Foreskin fibroblast (primary cell): ENCODE measurements at places on chromosomes 4 and X.

DNA sequence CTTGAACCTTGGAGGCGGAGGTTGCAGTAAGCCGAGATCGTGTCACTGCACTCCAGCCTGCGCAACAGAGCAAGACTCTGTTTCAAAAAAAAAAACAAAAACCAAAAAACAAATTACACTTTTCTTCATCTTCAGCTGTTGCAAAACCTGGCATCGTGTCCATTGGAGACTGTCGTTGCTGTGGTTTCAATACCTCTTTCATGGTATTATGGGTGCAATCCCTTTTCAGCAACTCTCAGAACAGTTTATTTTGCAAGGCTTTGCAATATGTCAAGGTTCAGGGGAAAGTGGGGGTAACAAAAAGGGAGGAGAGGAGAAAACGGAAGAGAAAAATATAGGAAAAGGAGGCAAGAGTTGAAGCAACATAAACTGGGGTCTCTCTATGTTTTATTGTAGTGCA is 40.8 kb downstream of the ARSD start:
- DNase-seq, result no peak

GRCh38 chr4:37970702-37971101 is 10.5 kb downstream of the PTTG2 start:
- DNase-seq, result peak; percentile 64

GRCh38 chr4:121788896-121789295 is 12.2 kb upstream of the EXOSC9 start:
- DNase-seq, result no peak

DNA sequence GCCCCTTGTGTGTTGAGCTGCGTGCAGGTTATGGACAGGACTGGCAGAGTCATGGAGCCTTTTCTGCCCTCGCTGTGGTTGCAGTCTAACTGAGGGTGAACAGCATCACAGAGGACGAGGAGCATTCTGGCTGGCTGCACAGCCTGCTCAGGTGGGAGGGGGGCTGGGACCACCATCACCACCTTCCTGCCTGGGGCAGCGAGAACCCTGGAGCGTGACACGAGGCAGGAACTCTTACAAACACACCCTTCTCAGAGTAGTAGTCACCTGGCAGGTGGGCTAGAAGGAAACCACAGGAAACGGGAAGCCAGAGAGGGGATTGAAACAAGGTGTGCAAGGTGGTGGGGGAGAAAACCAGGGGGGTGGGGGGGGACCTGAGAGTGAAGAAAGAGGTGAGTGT is 25.6 kb downstream of the TKTL1 start:
- DNase-seq, result no peak

DNA sequence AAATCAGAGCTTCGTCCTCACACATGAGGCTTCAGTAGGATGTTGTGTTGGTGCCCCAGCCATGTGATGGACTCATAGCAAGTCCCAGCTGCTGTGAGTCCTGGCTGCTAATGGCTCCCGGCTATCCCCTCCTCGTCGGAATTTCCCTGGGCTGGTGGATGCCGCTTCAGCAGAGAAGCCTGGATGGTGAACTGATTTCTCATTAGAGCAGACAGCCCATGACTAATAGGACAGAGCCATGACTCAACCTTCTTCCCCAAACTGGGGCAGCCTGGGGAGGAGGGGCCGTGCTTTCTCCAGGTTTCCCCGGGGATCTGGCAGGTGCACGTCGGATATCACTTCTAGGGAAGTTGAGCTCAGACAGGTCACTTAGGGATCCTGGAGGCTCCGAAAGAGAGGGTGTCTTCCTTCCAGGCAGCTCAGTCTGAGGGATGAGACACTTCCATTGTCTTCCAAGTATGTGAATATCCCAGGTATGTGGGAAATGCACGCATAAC is 112.7 kb downstream of the ASMT start:
- no peak for DNase-seq

DNA sequence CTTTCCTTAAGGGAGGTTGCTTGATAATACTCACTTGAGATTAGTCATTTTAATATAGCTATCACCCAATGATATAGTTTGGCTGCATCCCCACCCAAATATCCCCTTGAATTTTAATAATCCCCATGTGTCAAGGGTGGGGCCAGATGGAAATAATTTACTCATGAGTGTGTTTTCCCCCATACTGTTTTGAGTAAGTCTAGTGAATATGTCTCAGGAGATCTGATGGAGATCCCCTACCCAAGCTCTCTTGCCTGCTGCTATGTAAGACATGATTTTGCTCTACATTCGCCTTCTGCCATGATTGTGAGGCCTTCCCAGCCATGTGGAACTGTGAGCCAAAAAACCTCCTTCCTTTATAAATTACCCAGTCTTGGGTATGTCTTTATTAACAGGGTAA is 539.7 kb upstream of the GRID2 start:
- no peak for DNase-seq

DNA sequence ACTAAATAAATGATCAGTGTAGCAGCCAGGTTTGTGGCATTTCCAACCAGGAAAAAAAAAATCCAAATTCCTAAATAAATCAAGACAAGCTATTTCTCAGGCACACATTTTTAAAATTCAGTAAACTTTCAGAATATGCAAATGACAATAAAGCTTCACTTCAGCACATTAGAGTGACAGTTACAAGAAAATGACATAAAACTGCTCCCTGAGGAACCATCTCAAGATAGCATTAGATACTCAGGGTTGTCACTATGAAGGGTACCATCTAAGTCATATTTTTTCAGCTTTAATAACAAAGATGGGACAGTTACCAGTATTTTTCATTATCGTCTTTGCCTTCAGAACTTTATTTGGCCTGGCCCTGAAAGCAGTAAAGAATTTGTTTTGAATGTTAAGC is 411.3 kb upstream of the RASGEF1B start:
- no peak for DNase-seq

GRCh38 chr4:69708211-69708610 is 52.2 kb downstream of the SULT1B1 start:
- peak; percentile 34 for DNase-seq

GRCh38 chr4:165537028-165537648 is 158.3 kb downstream of the CPE start:
- peak; percentile 64 for DNase-seq

- DNase-seq, result no peak
These were observed 54.4 kb downstream of the MCUB start for GRCh38 chr4:109614466-109614865.

- no peak for DNase-seq
These were observed 86.5 kb upstream of the GPM6B start for GRCh38 chrX:13903405-13903804.

DNA sequence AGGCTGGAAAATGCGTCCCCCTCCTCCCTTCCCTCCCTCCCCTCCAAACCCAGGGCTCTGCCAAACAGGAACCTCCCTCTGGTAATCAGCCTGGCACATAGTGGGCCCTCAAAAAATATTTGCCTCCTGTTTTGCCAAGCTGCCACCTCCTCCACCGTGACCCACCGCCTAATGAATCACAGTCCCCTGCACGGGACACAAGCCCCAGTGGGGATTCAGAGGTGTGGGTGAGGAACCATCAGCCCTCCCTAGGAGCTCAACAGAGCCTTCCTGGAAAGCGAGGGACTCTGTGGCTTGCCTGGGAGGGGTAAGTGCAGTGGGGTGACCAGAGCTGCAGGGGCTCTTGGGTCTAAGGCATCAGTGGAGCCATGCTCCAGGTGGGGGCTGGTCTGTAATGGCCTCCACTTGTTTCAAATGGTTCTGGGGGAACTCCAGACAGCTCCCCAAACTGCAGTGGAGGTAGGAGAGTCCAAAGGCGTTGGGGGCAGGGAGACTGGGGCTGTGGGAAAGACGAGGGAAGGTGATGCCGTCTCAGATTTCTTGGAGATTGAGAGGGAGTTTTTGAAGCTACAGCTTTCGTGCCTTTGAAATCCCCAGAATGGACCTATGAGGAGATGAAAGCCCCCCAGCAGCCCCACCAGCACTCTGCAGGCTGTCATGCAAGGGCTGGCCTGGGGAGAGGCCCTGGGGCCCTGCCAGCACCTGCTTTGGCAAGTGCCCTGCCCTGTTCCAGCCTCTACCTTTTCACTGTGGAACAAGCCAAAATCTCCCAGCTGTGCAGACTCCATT is 1.0 kb upstream of the PPP2R2C start:
- DNase-seq, result no peak

- no peak for DNase-seq
These were observed 26.9 kb downstream of the ARSJ start for GRCh38 chr4:113952452-113953029.

DNA sequence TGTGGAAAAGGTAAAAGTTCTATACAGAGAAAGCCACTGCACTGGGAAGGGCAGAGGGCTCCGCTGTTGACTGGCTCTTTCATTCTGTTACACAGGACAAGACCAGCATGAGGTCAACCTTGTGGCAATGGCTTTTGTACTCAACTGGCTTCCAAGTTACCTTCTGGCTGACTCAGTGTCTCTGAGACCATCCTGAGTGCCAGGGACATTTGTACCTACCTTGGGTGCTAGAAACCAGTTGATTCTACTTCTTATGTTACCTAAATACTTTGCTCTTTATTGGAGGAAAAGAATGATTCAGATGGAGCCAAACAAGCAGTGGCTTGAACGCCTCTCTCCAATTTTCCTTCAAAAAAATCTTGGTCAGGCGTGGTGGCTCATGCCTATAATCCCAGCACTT is 123.2 kb downstream of the RBM47 start:
- no peak for DNase-seq

GRCh38 chrX:33909836-33910235 is 222.3 kb downstream of the FAM47A start:
- DNase-seq, result no peak

DNA sequence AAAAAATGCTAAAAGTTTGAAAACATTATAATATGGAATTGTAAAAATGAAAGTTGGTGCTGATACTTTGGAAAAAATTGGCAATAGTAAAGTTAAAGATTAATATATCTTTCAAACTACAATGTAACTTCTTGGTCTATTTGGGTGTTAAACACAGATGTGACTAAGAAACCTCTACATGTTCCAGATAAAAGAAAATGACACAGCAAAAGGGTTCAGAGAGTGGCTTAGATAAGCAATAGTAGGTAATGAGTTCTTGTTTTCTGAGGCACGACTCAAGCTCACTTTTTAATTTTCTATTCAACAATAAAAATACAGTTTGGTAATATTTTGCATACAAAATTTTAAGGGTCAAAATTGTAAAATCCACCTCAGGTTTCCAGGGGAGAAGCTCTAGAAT is 292.7 kb downstream of the GALNTL6 start:
- DNase-seq, result no peak
